ENCODE measurements at places on chromosomes 11 and 22.

GRCh38 chr11:103963648-103964047 lies 72.8 kb upstream of the DDI1 start:
- no peaks in the 10 kb centered on the region for H3K27me3 ChIP-seq
- H3K27ac ChIP-seq, result no peak overlapping the region
- H3K36me3 ChIP-seq, result no peaks in the 10 kb centered on the region
- no peaks in the 10 kb centered on the region for H3K4me1 ChIP-seq

- peaks cover 9% of the 10 kb centered on the region for H3K27me3 ChIP-seq
- H3K4me3 ChIP-seq, result peak within 1 kb of the TSS; percentile 75
- H3K36me3 ChIP-seq, result no peaks in the 10 kb centered on the region
- peak within 1 kb of the TSS; percentile 52 for H3K27ac ChIP-seq
- peak; percentile 64 for DNase-seq
- peaks cover 8% of the 10 kb centered on the region for H3K4me1 ChIP-seq
Measured at GRCh38 chr11:17351510-17352176, at the start of gene NCR3LG1. Gene NCR3LG1, plus strand, starts transcription at chr11:17351800. Its CDS starts 170 bp downstream, at chr11:17351970.

DNA sequence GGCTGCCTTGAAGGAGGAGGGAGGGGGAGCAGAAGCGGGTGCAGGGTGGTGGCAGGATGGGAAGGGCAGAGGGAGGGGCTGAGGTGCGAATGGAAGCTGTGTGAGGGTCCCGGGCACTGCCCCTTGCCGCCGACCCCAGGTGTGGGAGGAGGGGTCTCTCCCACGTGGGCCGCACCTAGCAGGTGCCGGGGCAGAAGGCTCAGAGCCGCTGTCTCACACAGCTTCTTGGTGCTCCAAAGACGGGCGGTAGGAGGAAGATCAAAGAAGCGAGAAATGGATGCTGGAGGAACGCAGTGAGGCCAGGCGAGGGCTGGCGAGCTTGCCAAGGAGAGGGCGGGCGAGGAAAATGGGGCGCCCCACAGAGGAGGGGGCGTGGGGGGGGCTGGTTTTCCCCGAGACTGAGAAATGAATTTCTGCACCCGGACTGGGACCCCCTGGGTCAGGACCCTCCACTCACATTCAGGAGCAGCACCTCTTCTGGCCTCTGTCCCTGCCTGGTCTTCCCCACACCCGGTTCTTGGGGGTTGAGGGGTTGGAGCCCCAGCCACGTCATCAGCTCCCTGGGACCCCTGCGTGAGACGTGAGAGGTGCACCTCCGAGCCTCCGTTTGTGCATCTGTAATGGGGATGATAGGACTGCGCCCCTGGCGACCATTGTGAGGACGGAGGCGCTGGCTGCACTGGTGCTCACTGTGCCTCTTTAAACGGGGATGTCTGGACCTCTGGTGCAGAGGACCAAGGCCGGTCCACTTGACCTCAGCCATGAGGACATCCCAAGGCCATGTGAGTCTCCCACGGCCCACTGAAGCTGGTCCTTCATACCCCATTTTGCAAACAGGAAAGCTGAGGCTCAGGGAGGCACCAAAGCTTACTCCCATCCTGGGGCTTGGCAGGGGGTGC lies 16.8 kb downstream of the LSP1 start:
- no peaks in the 10 kb centered on the region for H3K27me3 ChIP-seq
- no peak overlapping the region for H3K4me3 ChIP-seq
- H3K36me3 ChIP-seq, result no peaks in the 10 kb centered on the region
- no peak for DNase-seq
- H3K4me1 ChIP-seq, result no peaks in the 10 kb centered on the region

GRCh38 chr22:48528221-48528915 lies 1299.3 kb downstream of the BRD1 start:
- DNase-seq, result no peak
- H3K36me3 ChIP-seq, result no peaks in the 10 kb centered on the region
- no peak overlapping the region for H3K27ac ChIP-seq

DNA sequence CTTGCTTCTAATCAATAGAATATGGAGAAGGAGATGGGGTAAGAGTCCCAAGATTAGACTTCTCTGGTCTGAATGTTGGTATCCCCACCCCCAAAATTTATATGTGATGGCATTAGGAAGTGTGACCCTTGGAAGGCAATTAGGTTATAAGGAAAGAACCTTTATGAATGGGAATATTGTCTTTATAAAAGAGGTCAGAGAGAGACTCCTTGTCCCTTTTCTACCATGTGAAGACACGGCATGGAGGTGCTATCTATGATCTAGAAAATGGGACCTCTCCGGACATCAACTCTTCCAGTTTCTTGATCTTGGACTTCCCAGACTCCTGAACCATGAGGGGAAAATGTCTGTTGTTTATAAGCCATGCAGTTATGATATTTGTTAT lies 37.9 kb upstream of the FJX1 start:
- no peaks in the 10 kb centered on the region for H3K27me3 ChIP-seq
- H3K36me3 ChIP-seq, result no peaks in the 10 kb centered on the region
- H3K4me1 ChIP-seq, result no peaks in the 10 kb centered on the region
- DNase-seq, result no peak

- no peak overlapping the region for H3K27ac ChIP-seq
- H3K4me1 ChIP-seq, result no peaks in the 10 kb centered on the region
- H3K36me3 ChIP-seq, result no peaks in the 10 kb centered on the region
- no peaks in the 10 kb centered on the region for H3K27me3 ChIP-seq
Measured at GRCh38 chr22:25518000-25518663, 46.3 kb upstream of the GRK3 start.

DNA sequence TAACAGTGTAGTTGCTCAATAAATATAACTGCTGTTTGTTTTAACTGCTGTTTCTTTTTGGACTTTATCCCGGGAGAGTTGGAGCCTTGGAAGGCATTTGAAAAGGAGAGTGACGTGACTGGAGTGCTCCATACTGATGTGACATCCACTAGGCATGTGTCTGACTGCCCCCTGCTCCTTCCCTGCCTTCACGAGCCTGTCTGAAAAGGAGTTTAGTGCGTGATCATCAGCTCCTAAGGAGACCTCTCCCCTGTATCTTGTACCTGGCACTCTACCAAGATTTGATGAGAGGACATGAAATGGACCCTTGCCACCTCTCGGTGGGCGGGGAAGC lies 22.9 kb downstream of the ZBTB16 start:
- no peak for DNase-seq
- no peaks in the 10 kb centered on the region for H3K4me1 ChIP-seq
- peaks cover 12% of the 10 kb centered on the region for H3K36me3 ChIP-seq
- H3K27me3 ChIP-seq, result no peaks in the 10 kb centered on the region

DNA sequence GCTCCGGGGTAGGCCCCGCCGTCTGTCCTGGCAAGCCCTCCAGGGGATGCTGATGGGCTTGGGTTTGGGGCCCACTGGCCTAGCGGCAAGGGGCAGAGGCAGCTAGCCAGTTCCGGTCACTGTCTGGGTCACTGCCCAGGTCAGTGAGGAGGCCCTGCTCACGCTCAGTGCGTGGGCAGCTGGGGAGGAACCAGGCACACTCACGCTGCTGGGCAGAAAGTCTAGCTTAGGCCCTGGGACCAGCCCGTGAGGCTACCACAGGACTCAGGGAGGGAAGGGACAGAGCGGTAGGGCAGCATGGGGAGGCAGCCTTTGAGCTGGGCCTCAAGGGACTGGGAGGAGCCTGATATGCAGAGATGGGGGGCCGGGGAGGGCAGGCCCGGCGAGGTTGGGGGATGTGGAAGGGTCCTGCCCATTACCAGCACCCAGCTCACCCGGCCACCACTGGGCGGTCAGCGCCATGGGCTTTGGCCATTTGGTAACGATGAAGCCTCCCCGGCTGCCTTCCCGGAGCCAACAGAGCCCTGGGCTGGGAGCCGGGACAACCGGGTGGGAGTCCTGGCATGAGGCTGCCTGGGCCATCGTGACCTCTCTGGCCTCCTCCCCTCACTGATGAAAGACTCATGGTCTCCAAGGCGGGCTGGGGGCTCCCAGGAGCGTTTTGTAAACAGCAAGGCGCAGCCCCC lies 14.2 kb downstream of the SHISAL1 start:
- H3K4me1 ChIP-seq, result no peaks in the 10 kb centered on the region
- no peak overlapping the region for H3K27ac ChIP-seq
- H3K4me3 ChIP-seq, result no peak overlapping the region
- no peaks in the 10 kb centered on the region for H3K27me3 ChIP-seq
- H3K36me3 ChIP-seq, result no peaks in the 10 kb centered on the region

All from kidney (tissue), 22 donors.